ENCODE measurements at places on chromosomes 7 and 10. TPM values are rescaled to one million over a fixed set of nuclear protein-coding genes. Genes with fewer than 3 reads are reported as not detected.

DNA sequence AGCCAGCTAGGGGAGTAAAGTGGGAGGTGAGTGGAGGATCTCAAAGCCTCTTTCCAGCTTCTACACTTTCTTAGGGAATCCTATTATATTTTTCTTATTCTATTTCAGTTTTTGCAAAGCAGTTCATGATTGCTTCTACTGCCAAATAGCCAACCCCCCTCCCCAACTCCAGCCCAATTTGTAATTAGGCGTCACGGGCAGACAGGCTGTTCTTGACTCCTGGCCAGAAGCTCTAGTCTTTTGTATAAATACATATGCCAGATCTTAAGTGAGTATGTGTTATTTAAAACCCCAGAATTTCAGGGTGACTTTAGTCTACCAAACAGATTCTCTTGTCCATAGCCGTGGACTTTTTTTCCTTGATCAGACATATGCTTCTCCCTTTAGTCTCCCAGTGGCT lies 255.2 kb downstream of the BUB3 start:
- no peak for DNase-seq

GRCh38 chr7:21192657-21193056 lies 235.2 kb upstream of the SP4 start:
- DNase-seq: no peak

GRCh38 chr7:32063614-32064013 lies 6.6 kb downstream of the PDE1C start:
- DNase-seq: no peak

- no peak for DNase-seq
Measured at GRCh38 chr7:28855538-28856217, 102.5 kb downstream of the TRIL start.

DNA sequence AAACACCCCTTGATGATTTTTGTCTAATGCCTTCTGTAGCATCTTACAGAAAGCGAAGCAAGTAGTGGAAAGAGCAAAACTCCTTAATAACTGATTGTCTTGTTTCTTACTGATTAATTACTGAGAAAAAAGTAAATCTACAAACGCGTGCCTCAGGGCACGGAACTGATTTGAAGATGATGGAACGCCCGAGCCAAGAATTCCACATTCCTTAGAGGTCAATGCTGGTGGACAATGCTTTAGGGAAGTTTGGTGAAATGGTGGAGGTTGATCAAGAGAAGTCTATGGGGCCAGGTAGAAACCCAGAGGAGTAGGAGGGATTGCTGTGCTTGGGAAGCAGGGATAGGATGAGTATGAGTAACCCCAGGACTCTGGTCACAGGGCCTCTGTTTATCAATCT lies 5.0 kb upstream of the SORBS1 start:
- no peak for DNase-seq

GRCh38 chr10:6208799-6209235 lies 6.1 kb downstream of the PFKFB3 start:
- DNase-seq: no peak

DNA sequence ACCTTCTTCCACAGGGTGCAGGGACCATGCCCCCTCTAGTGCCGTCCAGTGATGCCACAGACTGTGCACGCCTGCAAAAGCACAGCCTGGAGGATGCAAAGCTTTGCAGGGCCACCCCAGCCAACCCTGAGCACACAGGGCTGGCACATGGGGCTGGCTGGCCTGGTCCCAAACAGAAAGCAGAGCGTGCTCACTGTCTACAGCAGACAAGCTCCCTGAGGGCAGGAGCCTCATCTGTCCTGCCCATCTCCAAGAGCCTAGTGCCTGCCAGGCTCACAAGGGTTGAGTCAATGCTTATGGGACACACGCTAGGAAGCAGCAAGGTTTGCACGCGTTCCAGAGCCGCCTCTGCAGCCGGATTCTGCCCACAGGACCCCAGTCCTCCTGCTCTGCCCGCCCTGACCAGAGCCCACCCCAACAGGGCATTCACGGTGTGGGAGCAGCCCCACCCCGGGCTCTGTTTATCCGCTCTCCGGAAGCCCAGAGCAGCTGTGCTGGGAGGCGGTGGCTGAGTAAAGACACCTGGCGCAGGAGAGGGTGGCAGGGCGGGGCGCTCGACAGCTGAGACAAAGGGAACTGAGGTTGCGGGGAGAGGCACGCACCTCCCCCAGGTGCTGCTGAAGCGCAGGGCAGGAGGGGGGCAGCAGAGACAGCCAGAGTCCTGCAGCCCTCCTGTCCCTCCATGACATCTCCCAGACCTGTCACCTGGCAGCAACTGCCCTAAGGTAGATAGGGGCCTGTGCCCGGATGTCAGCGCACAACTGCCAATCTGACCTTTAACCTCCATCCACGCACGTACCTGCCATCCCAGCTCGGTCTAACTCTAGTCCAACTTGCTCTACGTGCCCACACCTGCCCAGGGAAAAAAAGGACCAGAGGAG lies 4.3 kb downstream of the KCNH2 start:
- no peak for DNase-seq

- peak; percentile 94 for DNase-seq
Measured at GRCh38 chr7:604001-604883, 84.6 kb upstream of the PDGFA start.

DNA sequence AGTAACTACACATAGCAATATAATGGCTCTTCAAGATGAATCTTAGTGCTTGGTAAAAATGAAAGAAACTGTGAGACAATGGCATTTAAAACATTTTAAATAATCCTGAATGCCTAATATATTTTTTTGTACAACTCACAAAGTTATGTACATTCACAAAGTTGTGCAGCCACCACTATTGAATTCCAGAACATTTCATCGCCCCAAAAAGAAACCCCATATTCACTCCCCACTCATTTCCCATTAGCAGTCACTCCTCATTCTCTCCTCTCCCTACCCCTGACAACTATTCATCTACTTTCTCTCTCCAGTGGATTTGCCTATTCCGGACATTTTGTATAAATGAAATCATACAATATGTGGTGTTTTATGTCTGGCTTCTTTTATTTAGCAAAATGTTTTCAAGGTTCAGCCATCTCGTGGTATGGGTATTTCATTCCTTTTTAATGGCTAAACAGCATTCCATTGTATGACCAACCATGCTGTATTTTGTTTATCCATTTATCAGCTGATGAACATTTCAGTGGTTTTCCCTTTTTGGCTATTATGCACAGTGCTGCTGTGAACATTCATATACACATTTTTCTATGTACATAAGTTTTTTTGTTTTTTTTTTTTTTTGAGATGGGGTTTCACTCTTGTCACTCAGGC lies 34.7 kb downstream of the ENTPD7 start:
- no peak for DNase-seq

DNA sequence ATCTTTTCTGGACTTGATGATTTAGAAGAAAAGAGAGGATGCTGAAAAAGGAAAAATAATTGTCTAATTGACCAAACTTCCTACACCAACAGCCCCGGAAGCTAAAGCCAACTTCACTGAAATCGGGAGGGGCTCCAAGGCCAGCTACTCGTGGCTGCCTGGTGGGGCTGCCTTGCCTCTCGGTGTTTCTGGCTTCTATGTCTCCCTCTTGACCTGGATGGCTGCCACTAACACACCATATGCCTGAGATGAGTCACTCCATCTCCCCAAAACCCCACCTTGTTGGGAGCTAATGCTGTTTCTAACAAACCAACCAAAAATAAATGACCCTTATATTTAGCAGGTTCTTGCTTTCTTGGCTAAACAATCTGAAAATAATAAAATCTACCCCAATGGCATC lies 87.6 kb upstream of the AFAP1L2 start:
- peak; percentile 60 for DNase-seq

GRCh38 chr10:80945264-80945880 lies 407.7 kb downstream of the SH2D4B start:
- DNase-seq: no peak

DNA sequence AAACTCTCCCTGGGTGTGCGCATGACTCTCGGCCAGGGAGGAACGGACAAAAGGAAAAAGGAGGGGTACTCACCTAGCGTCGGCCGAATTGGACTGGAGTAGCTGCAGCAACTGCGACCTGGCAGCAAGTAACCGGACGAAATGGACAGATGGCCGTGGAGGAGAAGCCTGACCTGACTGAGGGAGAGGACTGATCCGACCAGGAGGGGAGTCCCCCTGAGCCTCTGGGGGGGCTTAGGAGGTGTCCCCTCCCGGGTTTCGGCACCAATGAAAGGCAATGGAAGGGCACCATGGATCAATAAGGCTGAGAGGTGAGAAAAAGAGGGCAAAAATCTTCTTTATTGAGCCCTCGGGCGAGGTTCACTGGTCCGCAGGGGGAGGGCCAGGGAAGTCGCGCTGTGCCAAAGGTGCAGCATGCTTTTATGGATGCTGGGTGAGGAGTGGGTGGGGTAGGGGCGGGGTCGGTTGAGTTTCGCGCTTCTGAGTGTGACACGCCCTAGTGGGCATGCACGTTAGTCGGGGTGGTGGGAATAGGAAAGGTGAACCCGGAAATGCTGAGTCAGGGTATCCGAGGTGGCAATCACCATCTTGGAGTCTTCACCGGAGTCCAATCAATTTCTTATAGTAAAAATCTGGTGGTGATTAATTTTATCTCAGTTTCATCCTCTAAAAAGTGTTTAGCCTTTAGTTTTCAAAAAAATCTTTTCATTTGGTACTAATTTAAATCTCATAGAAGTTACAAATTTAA lies 638.5 kb upstream of the DPP6 start:
- no peak for DNase-seq

GRCh38 chr10:130921461-130921860 lies 390.1 kb downstream of the TCERG1L start:
- peak; percentile 46 for DNase-seq

- no peak for DNase-seq
Measured at GRCh38 chr10:119416855-119417254, 125.7 kb downstream of the RGS10 start.

- no peak for DNase-seq
Measured at GRCh38 chr7:25496476-25497368, 268.4 kb upstream of the NPVF start.

DNA sequence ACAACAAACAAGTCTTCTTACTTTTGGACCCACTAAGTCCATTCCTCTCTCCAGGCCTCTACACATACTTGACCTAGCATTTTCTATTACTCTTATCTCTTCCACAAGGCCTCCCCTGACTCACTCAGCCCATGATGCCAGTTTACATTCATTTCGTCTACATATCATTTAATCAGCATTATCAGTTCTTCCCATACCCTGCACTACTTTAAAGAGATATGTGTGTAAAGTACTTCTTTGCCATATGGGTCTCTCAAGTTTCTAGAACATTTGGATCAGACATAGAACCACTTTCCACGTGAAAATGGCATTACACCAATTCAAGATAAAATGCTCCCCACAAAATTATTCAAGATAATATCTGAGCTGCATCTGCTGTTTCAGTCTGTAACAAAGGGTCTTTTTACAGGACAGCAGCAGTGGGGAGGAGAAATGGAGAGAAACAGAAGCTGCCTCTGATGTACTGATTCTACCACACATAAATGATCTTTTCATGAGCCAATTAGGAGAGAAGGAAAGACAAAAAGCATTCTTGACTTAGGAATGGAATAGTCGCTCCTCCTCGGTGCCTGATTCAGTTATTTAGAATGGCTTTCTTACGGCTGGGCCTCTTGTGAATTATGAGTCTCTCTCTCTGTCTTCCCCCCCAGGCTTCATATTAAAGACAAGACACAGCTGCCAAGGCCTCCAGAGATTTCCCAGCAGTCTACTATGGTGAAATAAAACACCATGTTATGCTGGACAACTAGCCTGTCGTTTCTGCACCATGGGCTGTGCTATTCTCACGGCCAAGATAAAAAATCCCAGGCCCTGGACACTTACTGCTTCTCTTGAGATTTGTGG lies 46.9 kb upstream of the SEPTIN7 start:
- DNase-seq: peak; percentile 68

- DNase-seq: peak; percentile 83
Measured at GRCh38 chr10:102814873-102815661, 22.1 kb downstream of the CYP17A1 start.

- no peak for DNase-seq
Measured at GRCh38 chr7:156095908-156096539, 283.8 kb upstream of the SHH start.

DNA sequence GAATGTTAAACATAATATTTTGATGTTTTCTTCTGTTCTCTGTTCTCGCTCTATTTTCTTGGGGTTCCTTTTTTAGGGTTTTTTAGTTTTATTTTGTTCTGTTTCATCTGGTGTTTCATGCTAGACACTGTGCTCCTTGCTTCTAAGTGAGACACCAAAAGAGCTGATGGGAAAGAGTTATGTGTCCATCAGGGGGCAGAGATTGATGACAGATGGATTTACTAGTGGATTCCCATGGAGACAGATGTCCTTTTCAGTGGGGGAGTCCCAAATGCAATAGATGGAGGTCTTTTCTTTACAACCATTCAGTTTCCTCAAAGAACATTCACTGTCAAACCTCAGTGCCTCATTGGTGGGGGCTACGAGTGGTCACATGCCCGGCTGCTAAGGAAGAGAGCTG lies 34.9 kb downstream of the PRTFDC1 start:
- DNase-seq: no peak

DNA sequence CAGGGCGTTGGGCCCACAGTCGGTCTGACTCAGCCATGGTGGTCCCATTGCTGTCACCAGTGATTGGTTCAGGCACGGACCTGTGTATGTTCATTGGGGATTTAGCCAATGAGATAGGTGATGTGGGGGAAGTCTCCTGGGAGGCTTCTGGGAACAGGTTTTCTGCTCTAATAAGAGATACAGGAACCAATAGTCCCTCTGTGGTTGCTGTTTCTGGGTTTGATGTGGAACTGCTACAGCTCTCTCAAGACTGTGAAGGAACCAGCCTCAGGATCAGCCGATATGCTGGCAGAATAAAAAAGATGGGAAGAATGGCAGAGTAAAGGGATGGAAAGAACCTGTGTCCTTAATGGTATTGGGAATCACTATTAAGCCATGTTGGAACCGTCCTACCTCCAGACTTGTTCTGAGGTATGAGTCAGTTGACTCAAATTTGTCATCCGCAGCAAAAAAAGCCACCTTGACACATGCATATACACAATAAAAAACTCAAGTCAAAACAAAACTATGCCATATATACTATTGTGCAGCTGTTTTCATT lies 70.6 kb downstream of the MCMBP start:
- DNase-seq: no peak

DNA sequence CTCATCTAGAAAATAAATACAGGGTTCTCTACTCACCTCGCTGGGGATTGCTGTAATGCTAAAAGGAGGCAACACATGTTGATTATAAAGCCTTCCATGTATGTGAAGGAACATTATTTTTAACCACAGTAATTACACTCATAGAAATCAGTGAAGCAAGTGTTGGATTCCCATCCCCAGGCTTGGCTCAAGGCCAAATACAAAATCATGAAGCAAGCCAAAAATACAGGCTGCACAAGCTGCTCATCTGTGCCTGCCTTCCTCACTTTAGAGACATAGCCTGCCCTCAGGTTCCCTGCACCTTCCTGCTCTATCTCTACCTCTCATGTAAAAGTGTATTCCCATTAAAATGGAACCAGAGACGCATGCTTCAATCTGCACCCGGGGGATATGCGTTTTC lies 1077.1 kb upstream of the C7orf33 start:
- no peak for DNase-seq

Gene SPAM1
- not detected for total RNA-seq

Gene PDGFA
- 34.2 TPM for total RNA-seq

Gene LMOD2
- total RNA-seq: 374 TPM

Gene CROT
- total RNA-seq: 6.1 TPM

Gene GIMAP1
- 5.6 TPM for total RNA-seq

Gene HHEX
- 4.9 TPM for total RNA-seq

Gene NODAL
- not detected for total RNA-seq

Gene STK31
- 0.33 TPM for total RNA-seq

Gene VPS37D
- 1.6 TPM for total RNA-seq

Gene ELOVL3
- total RNA-seq: not detected

Gene TAS2R38
- total RNA-seq: not detected

Gene ANKRD30A
- not detected for total RNA-seq

Gene CNTNAP2
- 1.1 TPM for total RNA-seq

Gene LRRD1
- 0.30 TPM for total RNA-seq

Data from right atrium auricular region (tissue), 2 donors.